ENCODE measurements at places on chromosomes 12 and 14.

- DNase-seq, result no peak
Observed at GRCh38 chr12:14225064-14225463, 140.4 kb upstream of the ATF7IP start.

GRCh38 chr12:116693286-116694227 is 44.3 kb downstream of the SPRING1 start:
- DNase-seq, result no peak

- no peak for DNase-seq
Observed at GRCh38 chr12:116818341-116818856, 62.8 kb downstream of the HRK start.

GRCh38 chr14:45298423-45299117 is 45.6 kb upstream of the MIS18BP1 start:
- no peak for DNase-seq

DNA sequence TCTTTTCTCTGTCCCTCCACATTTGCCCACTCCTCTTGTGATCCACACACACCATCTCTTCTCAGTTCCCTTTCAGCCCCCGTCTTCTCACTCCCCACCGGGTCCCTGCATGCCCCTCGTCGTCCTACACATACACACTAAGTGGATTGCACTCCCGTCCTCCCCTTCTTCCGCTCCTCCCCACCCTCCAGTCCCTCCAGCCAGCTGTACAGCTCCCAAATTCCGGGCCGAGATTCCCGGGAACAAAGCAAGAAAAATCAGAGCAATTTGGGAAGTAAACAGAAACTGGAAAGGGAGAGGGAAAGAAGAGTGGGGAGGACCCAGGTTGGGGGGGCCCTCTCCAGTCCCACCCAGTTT is 282 bp upstream of the IGFBP6 start:
- DNase-seq, result no peak

DNA sequence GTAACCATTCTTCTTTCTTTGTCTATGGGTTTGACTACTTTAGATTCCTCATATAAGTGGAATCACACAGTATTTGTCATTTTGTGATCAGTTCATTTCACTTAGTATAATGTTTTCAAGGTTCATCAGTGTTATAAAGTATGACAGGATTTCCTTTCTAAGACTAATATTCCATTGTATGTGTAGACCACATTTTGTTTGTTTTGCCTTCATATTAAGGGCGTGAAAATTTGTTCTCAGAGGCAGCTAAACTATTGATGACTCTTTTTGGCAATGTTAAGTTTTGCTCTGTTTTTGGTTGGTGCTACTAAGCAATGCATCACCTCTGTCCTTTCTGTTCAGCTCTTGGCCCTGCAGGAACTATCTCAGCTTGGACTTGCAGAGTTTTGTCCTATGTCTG is 1.7 kb upstream of the KLRG1 start:
- DNase-seq, result no peak

DNA sequence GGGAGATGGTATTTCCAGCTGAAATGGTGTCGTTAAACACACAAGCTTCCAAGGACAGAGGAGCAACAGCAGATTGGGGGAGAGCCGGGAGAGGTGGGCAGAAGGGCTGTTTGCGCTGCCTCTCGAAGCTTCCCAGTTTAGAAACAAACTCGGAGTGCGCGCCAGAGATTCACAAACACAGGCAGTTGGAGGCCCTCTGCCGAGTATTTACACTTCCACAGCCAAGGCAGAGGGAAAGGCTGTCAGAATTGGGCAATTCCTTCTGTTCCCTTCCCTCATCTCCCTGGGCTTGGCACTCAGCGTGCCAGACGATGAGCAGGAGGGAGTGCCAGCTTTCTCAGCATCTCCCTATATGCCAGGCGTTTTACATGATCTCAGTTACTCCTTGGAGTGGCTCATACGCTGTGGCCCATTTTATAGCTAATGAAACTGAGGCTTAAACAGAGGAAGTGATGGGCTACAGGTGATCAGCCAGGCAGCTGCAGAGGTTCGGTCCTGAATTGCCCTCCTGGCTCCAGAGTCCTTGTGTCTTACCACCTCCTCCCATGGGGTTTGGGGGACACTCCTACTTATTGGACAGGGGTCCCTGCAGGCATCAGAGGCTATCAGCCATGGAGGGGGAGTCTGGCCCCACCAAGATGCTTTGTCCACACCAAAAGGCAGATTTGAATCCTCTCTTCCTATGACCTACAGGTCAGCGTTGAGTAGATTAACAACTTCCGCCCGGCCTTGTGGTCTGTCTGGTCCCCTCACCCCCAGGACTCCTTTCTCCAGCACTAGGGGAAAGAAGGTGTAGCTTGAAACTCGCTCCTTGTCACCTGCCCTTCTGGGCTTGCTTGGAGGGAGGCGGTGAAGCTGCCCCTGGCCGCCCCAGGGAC is 3.1 kb downstream of the FAM222A start:
- DNase-seq, result no peak

DNA sequence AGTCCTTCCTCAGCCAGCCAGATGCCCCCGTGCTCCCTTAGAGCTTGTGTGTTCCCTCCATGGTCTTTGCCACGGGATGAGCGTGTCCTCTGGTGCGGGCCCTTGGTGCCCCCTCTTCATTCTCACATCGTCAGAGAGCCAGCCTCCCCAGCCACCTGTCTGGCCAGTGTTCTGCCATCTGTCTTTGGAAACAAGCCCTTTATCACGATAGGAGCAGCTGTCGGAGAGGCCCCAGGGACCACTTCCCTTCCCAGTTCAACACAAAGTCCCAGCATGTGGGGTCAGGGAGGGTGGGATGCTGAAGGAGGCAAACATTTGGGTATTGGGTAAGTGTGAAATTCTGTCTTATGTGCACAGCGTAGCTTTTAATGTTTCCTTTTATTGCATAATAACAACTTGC is 44.5 kb downstream of the DYNC1H1 start:
- no peak for DNase-seq

GRCh38 chr14:35341751-35342488 is 49.7 kb downstream of the PSMA6 start:
- DNase-seq, result no peak

- no peak for DNase-seq
Observed at GRCh38 chr12:52622349-52622748, 4.0 kb upstream of the KRT73 start.

GRCh38 chr14:89543425-89543790 is 126.4 kb upstream of the FOXN3 start:
- DNase-seq, result no peak

- DNase-seq, result no peak
Observed at GRCh38 chr14:71240171-71240570, 332.9 kb downstream of the PCNX1 start.

GRCh38 chr14:56552615-56553014 is 27.0 kb upstream of the TMEM260 start:
- DNase-seq, result no peak

GRCh38 chr14:63901434-63902085 is 48.8 kb downstream of the SYNE2 start:
- DNase-seq, result no peak

DNA sequence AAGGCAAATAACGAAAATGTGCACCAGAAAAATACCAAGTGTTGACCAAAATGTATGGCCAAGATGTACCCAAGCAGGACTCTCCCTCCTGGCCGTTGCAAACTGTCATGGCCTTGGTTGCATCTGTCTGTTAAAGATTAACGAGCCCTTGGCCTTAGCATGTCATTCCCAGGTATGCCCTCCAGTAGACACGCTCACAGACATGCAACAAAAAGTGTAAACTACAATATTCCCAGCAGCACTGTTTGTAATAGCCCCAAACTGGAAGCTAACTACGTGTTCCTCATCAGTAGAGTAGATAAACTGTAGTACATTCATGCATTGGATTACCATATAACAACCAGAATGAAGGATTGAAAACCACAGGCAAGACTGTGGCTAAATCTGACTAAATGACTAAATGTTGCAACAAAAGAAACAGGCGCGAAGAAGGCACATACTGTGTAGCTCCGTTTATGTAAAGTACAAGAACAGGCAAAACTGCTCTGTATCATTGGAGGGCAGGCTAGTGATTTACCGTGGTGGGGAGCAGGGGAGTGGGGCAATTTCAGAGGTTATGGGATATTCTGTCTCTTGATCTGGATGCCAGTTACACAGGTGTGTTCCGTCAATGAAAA is 232.8 kb upstream of the DIO3 start:
- no peak for DNase-seq

DNA sequence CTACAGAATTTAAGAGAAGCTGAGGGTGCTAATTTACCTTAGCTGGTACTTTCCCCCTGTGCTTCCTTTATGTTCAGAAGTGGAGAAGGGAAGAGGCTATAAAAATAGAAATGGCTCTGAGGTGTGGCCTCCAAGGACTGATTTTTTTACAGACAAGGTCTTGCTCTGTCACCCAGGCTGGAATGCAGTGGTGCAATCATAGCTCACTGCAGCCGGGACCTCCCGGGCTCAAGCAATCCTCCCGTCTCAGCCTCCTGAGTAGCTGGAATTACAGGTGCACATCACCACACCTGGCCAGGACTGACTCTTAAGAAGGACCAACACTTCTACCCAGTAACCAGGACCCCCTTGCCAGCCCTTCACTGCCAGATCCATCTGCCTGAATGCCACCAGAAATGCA is 23.9 kb upstream of the NAP1L1 start:
- DNase-seq, result no peak

DNA sequence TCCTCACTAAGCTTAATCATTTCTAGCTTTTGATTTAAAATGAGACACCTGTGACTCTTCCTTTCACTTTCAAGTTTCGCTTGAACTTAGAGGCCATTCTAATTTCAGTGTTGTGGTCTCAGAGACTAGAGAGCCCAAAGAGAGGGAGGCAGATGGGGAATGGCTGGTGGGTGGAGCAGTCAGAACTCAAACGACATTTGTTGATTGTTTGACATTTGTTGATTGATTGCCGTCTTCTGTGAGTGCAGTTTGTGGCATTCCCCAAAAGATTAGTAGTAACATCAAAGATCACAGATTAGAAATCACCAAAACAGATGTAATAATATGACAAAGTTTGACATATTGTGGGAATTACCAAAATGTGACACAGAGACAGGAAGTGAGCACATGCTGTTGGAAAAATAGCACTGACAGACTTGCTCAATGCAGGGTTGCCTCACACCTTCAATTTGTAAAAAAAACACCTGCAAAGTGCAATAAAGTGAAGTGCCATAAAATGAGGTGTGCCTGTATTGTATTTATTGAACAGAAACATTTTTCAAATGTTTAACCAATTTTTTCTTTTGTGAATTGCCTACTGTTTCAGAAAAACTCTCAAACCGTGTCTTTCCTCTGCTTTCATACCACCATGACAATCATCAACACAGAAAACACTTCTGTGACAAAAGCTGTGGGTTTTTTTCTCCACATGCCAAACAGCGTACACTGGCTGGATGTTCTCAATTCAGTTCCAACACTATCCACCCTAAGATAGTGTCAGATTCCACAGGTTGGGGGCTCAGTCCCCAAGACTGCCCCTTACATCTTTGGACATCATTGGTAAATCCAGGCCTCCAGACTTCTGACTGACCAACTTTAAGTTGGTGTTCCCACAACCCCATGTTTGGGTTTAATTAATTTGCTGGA is 376.3 kb upstream of the RGS6 start:
- DNase-seq, result peak; percentile 6

DNA sequence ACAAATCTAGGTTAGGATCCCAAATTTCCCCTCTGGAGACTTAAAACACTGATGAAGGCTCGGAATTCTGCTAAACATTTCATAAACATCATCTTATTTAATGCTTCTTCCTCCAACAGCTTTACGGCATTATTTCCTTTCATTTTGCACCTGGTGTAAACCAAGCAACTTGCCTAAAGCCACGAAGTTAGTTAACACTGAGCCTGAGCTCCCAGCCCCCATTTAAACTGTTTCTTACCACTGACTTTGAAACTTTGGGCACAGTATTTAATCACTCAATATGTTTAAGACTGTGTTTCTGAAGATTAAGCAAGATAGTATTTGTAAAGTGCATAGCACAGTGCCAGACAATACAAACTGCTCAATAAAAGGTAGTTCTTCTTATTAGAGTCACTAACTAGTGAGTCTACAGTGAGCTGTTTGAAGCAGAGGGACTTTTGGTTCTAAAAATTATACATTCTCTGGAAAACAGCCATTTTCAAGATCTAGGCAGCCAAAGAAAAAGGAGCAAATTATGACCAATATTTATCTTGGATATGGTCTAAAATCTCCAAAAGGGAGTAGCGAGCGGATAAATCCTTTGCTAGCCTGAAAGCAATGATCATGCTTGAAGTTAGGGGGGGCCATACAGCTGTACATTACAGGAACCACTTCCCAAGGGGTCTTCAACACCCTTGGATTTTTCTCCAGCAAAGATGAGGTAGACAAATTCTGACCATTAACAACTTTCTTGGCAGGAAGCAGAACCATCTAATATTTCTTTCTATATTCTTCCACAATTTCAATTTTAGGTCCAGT is 4.0 kb downstream of the EGLN3 start:
- no peak for DNase-seq

- no peak for DNase-seq
Observed at GRCh38 chr12:56957229-56958052, at the start of gene RDH16. Gene RDH16, minus strand, starts transcription at chr12:56957608. Its CDS starts 146 bp downstream, at chr12:56957462.

DNA sequence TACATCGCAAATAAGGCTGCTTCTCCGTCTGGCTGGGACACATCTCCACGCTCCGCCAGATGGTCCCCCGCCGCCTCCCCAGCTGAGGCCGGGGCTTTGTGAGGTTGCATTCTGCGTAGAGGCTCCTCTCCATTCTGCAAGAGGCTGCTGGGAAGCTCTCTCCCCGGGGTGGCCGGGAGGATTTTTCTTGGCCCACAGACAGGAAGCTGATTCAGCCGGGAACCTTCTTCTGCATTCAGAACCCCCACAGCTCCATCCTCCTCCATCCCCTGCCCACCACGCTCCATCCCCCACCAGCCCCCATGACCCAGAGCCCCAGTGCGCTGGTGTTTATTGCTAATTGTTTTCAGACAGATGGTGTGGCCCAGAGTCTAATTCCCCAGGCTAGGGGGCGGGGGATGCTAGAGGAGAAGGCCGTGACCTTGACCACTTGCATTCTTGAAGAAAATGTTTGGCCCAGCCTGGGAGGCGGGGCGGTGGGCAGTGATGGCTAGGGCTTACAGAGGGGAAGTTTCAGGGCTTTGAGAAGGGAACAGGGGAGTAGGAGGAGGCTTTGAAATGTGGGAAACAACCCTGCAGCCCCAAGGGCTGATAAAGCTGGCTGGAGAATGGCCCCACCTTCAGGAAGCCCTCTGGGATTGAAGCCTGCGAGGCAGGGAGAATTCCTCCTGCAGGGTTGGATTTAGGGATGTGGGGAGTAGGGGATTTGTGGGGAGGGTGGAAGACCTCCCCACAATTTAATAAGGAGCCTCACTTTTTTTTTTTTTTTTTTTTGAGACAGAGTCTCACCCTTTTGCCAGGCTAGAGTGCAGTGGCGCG is 88.5 kb upstream of the NCOR2 start:
- no peak for DNase-seq

GRCh38 chr12:12214635-12215131 is 52.2 kb downstream of the LRP6 start:
- DNase-seq, result no peak

All from activated T-cell treated with anti-CD3 and anti-CD28 coated beads for 1 hour (primary cell).